ENCODE measurements at places on chromosomes 7 and 10.
A peak's percentile ranks its signal among the peaks of the same experiment; 100 is the strongest.

DNA sequence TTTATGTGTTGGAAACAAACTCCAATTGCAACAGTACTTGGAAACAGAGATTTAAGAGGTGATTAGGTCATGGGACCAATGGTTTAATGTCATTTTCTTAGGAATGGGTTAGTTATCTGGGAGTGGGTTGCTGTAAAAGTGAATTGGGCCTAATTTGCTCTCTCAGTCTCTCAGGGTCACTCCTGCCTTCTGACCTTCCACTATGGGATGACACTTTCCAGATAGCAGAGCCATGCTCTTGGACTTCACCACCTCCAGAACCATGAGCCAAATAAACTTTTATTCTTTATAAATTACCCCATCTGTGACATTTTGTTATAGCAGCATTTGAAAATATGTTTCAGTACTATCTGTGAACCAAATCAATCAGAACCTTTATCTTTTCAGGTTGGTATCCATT, 1509.1 kb downstream of the REEP3 start:
- no peak for DNase-seq

DNA sequence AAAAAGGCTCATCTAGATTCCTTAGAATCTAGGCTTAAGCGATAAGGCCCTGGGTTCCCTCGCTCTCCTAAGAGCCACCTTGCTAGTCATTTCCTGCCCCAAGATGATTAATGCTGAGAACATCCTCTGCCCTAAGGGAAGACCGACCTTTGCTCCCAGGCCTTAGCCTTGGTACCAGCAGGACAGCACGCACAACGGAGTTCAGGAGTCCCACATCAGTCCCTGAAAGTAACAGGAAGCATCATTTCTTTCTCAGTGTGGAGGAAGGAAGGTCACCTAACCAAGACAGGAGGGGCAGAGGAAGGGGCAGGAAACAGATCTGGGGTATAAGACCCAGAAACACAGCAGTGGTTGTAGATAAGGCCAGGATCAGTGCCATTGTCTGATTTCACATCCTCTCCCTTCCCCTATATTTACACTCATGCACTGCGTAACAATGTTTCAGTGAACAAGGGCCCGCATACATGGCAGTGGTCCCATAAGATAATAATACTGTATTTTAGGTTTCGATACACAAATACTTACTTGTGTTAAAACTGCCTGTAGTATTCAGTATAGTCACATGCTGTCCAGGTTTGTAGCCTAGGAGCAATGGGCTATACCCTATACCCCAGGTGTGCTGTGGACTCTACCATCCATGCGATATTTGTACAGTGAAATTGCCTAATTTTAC, 8.1 kb upstream of the FAM107B start:
- DNase-seq = no peak

DNA sequence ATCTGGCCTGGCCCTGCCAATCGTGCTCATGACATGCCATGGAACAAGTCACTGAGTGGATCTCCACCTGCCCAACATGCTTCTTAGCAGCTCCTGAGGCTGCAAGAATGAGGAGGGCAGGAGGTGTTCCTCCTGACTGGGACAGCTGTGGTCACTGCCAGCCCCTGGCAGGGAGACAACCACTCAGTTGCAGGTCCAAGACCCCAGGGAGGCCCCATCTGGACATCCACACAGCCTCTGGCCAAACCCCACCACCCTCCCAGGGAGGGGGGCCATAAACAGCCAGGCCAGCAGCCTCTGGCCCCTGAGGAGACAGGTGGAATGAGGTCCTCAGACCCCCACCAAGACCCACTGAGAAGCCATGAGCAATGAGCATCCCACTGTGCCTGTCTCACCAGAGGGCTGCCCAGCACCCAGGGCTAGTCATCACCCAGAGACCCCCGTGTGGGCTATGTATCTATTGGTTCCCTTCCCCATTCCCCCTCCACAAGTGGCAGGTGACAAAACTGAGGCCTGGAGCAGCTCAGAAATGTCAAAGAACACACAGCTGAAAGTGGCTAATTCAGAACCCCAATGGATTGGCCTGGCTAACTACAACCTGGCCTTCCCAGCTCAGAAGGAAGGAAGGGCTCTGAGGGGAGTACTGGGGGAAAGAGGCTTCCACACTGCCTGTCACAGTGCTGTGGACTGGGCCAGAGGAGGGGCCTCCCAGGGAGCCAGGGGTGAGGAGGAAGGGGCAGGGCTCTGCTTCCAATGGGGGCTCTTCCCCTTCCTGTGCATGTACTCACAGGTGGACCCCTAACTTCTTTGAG, 3.0 kb downstream of the GPRIN2 start:
- DNase-seq = no peak

DNA sequence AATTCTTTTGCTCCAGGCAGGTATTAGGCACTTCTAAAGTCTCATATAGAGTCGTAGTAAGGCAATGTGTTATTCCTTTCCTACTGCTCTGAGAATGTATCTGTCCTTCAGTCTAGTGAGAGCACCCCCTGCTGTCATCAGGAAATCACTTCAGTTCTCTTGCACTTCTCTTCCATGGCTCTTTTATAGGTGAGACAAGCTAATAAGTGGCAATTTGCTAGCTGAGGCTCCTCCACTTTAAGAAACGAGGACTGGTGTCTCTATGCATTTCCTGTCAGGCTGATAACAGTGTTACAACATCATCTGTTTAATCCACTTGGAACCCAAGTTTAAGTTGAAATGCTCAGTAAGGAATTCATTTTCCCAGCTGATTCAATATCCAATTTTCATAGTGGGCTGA, 350.6 kb downstream of the TFEC start:
- peak; percentile 29 for DNase-seq

DNA sequence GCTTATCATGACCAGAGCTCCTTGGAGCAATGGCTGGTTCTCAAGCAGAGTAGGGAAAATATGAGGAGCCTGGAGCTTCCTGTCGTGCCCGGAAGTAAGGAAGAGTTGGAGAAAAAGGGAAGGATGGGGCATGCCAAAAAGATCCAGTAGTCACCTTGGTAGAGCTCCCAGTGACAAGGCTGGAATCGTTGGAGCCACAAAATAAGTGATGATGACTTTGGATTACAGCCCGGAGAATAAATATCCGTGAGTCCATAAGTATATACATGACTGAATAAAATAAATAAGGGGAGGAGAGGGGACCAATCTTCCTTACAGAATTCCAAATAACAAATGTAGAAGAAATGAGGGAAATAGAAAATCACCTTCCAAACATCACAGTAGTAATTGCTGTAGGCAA, 29.3 kb downstream of the LMTK2 start:
- DNase-seq = no peak

- DNase-seq = no peak
These were observed 266.0 kb downstream of the USP6NL start for GRCh38 chr10:11345224-11346054.

- no peak for DNase-seq
These were observed 2.9 kb upstream of the NRAP start for GRCh38 chr10:113666682-113667252.

Data from NCI-H187 (cell line).